ENCODE measurements at places on chromosomes 12 and 14.

- no peak for DNase-seq
These were observed 66.9 kb upstream of the NRXN3 start for GRCh38 chr14:78103271-78103670.

- DNase-seq, result no peak
These were observed 25.5 kb upstream of the NPFF start for GRCh38 chr12:53532524-53533445.

GRCh38 chr12:68871921-68872320, 61.0 kb downstream of the CPM start:
- no peak for DNase-seq

DNA sequence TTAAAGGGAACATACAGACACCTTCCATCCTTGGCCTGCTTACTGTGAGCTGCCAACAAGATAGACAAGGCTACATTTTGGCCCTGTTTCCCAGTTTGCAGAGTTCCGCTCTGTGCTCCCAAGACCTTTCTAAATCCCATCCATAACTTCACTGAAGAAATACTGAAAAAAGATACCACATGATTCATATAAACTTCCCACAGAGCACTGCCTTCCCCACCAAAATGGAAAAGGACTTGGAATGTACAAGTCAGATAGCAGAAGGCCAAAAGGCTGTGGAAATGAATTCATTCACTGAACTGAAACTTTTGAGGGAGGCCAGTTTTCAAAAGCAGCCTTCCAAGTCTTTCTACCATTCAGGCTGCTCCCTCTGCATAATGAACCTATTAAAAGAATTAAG, 29.6 kb downstream of the PDZRN4 start:
- DNase-seq, result no peak

DNA sequence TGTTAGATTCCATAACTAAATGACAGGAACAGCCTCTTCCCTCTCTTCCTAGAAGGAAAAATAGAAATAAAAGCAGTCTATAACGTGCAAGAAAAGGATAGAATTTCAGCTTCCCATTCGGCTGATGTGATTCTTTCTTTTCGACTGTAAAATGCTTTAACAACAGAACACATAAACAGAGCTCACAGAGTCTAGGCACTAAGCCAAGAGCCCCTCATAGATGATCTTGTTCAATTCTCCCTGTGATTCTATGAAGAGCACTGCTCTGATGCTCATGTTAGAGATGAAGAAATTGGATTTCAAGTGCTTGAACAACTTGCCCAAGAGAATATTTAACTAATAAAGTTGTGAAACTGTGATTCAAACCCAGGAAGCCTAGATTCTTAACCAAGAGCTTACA, 232.7 kb downstream of the RPAP3 start:
- DNase-seq, result no peak

GRCh38 chr14:100203962-100204834, 34.7 kb upstream of the YY1 start:
- DNase-seq, result no peak

DNA sequence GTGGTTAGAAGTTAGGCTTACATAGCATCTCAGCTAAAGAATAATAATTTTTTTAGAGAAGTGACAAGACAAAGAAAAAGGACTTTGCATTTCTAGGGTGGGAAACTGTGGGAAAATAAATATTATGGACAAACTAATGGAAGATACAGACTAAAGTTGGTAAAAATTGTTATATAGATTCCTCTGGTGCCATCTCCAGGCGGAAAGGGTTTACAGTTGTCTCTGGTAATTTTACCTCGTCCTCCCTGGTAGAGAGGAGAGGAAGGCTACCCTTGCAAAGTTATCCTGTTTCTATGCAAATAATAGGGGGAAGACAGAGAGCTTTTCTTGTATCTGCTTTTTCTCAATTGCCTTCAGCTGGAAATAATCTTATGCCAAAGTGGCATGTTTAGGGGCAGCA, 5.2 kb downstream of the OR11G2 start:
- no peak for DNase-seq

DNA sequence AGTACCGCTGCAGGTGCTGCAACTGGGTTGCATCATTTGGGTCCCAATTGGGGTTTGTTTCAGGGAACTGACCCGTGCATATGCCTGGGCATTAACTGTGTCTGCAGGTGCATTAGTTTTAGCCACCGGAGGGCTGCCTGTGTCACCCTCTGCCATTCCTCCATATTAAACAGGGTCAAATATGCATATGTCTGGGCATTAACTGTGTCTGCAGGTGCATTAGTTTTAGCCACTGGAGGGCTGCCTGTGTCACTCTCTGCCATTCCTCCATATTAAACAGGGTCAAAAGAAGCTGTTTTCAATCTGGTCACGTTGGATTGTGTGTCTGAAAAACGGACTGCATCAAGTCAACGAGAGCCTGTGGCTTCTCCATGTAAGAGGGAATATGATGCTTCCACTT, 1317.0 kb downstream of the TMEM121 start:
- DNase-seq, result no peak

DNA sequence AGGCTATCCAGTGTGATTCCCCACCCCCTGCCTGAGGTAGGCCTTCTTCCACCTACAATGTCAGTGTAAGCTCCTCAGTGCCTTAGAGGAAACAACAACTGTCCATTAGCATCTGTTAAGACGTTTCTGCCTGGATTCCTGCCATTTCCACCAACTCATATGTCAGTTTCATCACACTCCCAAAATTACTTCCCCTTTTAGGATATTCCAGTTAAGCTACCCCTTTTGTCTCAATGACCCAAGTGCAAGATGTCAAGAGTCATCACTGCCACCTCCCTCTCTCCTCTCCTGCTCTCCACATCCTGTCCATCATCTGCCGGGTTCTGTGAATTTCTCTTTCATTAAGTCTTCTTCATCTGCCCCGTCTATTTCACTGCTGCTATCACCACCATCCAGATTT, 189.4 kb downstream of the DPF3 start:
- DNase-seq, result no peak

DNA sequence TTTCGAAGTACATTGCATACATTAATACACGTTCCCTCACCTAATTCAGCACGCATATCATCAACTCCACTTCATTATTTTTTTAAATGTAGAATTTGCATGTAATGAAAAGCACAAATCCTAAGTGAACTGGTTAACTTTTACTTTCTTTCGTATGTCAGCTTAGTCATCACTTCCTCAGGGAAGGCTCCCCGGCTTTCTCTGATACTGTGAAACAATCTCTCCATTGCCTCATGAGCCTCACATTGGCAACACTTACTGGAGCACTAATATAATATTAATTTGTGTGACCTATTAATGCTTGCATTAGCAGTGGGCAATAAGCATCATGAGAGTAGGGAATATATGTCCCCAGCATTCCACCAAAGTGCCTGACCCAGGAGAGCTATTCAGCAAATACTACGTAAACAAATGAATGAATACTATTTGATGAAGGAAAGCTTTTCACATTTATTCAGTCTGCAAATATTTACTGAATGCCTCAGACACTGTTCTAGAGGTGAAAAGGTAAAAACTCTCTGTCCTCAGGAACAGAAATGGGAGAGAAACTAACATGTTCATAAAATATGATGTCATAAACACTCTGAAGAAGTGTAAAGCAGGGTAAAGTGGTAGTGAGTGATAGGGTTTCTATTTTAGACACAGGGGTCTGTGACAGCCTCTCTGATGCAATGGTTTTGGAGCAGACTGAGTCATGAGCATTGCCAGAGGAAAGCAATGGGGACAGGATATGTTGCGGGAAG, 327.5 kb upstream of the DIO2 start:
- DNase-seq, result no peak

DNA sequence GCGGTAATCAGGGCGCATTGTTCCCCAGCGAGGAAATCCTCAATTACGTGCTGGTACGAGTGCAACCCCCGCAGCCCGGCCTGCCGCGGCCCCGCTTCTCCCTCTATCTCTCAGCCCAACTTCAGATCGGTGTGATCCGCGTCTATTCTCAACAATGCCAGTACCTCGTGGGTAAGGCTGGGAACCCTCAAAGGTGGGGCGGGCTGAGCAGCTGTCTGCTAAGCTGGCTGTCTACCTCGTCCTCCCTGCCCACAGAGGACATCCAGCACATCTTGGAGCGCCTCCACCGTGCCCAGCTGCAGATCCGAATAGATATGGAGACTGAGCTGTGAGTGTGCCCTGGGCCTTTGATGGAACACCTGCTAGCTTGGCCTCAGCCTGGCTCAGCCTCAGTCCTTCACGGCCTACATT, 996 bp downstream of the REC8 start:
- no peak for DNase-seq

DNA sequence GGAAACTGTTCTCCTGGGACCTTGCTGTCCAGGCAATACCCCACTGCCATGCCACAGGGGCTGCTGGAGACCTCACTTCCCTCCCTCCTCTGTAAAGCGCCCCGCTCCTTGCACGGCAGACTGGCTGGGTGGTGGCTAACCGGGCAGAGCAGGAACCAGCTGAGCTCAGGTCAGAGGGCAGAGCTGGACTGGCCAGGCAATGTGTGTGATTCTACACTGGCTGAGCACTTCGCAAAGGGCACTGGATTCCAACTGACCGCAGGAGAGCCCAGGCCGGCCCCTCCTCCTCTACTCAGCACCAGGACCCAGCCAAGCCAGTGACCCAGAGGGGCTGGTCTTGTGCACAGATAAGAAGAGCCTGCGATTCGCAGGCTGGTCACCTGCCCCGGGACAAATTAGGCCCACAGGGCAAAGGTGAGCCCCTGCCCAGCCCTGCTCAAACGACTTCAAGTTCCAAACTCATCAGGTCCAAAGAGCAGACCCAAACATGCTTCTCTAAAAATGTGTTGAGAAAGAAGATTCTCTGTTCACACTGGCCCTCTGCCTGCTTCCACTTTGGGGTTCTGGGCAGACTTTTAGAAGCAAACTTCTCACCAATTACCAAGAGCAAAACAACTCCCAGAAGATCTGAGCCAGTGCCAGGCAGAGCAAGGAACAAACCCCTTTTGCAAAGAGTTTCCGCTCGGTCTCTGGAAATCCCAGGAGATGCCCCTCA, 54.9 kb upstream of the DIO3 start:
- DNase-seq, result no peak

- no peak for DNase-seq
These were observed 774.8 kb downstream of the VRK1 start for GRCh38 chr14:97571866-97572555.

DNA sequence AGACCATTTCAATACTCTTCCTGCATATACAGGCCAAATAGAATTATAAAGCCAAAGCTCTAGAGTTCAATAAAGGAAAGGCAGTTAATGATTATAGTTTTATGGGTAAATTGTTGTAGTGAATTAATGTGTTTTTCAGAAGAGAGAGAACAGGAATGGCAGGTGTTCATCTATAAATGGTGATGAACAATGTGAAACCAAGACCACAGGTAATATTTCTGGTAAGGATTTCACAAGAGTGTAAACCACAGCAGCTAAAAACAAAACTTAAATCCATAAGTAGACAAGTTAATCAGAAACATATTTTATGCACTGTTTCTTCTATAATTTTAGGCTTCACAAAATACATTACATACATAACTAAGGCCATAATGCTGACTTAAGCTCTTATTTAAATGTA, 204.4 kb downstream of the SYT1 start:
- DNase-seq, result no peak

Measured in islet precursor cell (in vitro differentiated cells).